ENCODE measurements at places on chromosomes 12 and 14.
A peak's percentile ranks its signal among the peaks of the same experiment; 100 is the strongest.

- DNase-seq, result peak; percentile 1
Measured at GRCh38 chr12:120944645-120945217, 33.6 kb upstream of the HNF1A start.

- no peak for DNase-seq
Measured at GRCh38 chr14:101494826-101495225, 66.5 kb upstream of the DIO3 start.

GRCh38 chr14:49314737-49315136 is 271.4 kb downstream of the RPS29 start:
- DNase-seq, result no peak

- no peak for DNase-seq
Measured at GRCh38 chr12:130571734-130572133, 144.4 kb downstream of the RIMBP2 start.

DNA sequence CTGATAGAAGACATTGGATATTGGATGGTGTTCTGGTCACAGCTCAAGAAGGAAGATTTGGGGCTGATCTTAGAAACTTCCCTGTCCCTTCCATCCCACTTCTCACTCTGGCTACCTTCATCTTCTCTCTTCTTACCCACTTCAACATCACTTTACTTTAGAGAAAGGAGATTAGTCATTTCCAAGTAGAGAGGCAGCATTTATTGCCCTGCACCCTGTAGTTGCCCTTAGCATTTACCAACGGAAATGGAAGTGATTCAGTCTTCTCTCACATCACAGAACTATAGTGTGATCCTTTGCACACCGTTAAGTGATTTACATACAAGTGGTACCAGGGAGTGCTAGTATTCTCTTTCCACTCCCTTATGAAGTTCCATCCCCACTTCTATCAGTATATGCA is 52.4 kb downstream of the PHLDA1 start:
- DNase-seq, result no peak

GRCh38 chr12:89857652-89858274 is 149.1 kb upstream of the ATP2B1 start:
- no peak for DNase-seq

- no peak for DNase-seq
Measured at GRCh38 chr12:66288121-66288520, 14.2 kb upstream of the HELB start.
